ENCODE measurements at places on chromosomes 16 and 17.

DNA sequence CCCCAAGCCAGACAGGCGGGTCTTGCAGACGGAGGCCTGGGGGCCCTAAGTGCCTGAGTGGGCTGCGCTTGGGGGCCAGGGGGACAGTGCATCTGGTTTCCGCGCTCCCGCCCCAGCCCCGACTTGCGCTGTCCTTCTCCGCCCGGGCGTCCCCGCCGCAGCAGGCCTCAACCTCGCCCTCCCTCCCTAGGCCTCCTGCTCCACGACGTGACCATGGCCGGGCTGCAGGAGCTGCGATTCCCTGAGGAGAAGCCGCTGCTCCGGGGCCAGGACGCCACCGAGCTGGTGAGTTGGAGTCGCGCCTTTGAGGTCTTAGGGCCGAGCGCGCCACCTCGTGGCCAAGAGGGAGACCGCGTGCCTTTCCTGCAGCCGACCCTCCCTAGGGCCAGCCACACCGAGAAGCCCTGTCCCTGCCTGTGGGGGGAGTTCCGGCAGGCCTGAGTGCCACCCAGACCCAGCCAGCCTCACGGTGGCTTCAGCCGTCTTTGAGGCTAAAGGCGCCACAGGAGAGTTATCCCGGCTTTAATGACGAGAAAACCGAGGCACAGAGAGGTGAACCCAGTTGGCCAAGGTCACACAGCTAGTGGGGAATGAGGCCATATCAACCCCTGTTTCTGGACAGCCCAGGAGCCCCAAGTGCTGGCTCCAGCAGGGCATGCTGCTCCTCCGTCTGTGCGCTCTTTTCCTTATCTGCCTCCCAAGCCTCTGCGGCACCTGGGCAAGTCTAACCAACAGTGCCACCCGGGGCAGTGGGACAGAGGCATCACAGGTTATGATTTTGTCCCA, 12.2 kb upstream of the NDRG4 start:
- peak; percentile 7 for DNase-seq

DNA sequence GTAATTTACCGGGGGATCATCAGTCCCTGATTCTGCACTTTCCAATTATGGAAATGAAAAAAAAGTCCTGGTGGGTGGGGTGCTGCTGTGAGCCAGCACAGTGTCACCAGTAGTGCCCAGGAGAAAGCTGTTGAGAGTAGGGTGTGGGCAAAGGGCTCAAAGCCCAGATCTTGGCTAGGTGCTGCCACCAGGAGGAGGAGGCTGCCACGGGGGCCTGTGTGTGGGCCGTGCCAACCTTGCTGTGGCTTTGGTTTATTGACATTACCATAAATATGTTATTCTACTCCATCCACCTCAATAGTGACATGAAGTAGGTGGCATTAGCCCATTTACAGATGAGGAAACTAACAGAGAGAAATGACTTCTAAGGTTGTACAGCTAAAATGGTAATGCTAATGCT, 6.7 kb upstream of the PRPSAP2 start:
- no peak for DNase-seq

GRCh38 chr17:80612997-80613731, 68.5 kb downstream of the RPTOR start:
- DNase-seq: no peak

- no peak for DNase-seq
Observed at GRCh38 chr16:25052530-25052929, 37.4 kb upstream of the ARHGAP17 start.
